ENCODE measurements at places on chromosomes 4 and X.

DNA sequence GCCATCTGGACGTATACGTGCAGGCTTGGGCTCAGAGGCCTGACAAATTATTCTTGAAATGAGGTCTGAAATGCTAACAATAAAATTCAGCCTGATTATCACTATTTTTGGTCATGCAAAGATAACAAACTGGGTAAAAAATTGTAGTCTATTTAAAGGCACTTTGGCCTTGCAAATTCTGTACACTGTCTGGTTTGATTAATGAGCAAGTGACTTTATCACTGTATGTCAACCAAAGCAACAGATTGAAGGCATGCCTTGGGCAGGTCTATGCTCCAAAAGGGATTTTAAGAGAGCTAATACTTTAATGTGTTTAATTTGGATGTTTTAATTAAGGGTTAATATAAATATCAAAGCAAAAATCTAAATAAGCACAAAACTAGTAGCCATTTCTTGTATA lies 1034.9 kb upstream of the GRID2 start:
- DNase-seq, result no peak

- no peak for DNase-seq
Observed at GRCh38 chr4:99234331-99235010, 15.4 kb upstream of the ADH6 start.

DNA sequence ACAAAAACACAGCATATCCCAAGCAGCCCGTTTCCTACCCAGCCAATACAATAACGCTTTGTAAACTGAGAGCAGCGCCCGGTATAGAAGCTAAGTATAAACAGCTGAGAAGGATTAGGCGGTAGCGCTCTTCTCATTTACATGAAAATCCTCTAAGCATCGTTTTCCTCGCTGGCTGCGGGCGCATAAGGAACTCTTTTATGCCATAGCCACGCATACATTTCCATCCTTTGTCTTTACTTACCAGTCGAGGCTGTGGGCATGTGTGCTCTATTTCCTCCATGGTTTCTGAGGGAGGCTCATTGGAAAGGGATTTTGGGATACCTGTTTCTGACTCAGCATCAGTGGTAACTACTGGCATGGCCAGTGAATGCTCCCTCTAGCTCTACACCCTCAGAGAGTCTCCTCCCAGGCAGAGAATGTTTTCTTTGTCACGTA lies 383 bp downstream of the PCYT1B start:
- no peak for DNase-seq

DNA sequence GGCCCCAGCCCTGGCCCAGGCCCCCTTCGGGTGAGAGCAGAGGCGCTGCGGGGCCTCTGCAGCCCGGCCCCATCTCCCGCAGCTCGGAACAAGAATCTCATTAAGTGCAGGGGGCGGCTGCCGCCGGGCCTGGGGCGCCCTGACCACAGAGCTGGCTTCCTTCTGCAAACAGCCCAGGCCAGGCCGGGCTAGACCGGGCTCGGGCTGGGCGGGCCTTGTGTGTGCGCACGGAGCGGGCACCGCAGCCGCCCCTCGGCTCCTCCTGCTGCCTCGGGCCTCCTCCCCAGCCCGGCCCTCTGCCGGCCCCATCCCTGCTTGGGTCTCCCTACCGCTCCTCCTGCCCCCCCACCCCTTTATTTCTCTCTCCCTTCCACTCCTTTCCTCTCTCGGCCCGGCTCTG lies 83.3 kb downstream of the EFNB1 start:
- no peak for DNase-seq

DNA sequence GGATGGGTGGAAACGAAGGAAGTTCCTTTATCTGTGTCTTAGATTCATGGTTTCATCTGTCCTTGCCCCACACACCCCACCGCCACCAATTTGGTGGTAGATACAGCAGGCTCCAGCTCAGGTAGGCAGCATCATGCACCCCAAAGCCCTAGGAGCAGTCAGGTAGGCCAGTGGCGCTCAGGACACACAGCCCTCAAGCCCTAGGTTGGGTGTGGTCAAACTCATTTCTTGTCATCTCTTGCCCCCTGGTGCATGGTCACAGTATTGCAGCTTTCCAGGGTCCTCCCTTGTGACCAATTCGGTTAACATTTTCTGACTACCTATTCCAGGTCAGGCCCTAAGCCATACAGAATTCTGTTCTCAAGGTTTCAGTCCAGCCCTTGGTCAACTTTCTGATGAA lies 14.5 kb upstream of the PRRG3 start:
- peak; percentile 31 for DNase-seq

DNA sequence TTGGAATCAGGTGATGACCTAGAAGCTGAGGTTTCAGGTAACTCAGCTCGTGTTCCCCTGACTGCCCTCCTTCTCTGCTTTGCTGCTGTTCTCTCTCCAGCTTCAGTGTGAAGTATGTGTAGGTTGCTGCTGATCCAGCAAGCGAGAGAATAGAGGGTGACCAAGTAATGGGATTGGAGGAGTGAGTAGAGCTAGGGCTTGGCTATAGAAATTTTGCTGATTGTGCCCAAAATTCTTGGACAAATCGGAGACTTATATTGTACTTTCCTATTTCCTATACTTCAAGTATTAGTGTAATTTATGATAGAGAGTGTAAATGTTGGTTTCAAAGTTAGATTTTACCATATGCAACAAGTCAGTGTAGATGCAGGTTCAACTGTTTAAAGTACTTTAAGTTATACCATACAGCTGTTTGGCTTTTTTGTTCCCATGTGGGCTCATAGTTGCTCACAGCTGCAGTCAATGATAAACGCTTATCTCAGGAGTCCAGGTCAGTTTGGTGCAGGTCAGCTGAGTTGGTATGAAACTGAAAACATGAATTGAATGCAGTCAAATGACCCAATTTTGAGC lies 48.0 kb downstream of the RAPGEF2 start:
- DNase-seq, result no peak

All from T follicular helper cell (primary cell).